ENCODE measurements at places on chromosomes 7 and 10.

GRCh38 chr10:121084016-121084674, 233.0 kb downstream of the WDR11 start:
- DNase-seq, result no peak

DNA sequence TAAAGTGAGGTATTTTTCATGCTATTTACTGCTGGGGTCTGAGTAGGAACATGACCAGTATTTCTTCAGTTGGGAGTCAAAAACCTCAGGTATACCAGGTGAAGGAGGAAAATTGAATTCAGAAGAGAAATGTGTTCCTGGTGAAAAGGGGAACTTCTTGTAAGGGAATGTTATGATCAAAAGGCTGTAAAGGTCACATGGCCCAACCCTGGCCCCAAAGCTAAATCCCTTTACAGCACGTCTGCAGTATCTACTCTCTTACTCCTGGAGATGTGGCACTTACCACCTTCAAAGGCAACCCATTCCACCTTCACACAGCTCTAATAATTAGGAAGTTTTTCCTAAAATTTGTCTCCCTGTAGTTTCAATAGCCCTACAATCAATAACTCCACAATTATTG, 15.2 kb downstream of the PIK3AP1 start:
- DNase-seq, result no peak

GRCh38 chr10:71512312-71512711, 115.6 kb downstream of the CDH23 start:
- DNase-seq, result no peak

GRCh38 chr10:118729641-118730258, 25.0 kb downstream of the CACUL1 start:
- DNase-seq, result no peak

DNA sequence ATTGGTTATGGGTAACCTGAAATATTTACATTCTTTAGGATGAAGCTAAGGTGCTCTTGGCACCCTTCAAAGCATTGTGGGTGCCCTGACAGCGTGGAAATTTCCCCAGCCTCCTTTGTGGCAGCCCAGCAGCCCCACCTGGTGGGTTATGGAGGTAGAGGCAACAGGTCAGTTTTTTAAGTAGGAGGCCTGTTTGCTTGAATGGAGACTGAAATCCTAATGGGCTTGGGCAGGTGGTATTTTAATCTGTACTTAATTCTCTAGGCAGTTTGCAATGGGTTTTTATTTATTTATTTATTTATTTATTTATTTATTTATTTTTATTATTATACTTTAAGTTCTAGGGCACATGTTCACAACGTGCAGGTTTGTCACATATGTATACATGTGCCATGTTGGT, 139.4 kb downstream of the EPC1 start:
- DNase-seq, result no peak

- DNase-seq, result no peak
Measured at GRCh38 chr7:141704741-141705140, 2.8 kb upstream of the DENND11 start.

GRCh38 chr10:33461295-33461640, 126.8 kb upstream of the NRP1 start:
- DNase-seq, result no peak

- no peak for DNase-seq
Measured at GRCh38 chr7:98659756-98660155, 42.7 kb downstream of the NPTX2 start.

DNA sequence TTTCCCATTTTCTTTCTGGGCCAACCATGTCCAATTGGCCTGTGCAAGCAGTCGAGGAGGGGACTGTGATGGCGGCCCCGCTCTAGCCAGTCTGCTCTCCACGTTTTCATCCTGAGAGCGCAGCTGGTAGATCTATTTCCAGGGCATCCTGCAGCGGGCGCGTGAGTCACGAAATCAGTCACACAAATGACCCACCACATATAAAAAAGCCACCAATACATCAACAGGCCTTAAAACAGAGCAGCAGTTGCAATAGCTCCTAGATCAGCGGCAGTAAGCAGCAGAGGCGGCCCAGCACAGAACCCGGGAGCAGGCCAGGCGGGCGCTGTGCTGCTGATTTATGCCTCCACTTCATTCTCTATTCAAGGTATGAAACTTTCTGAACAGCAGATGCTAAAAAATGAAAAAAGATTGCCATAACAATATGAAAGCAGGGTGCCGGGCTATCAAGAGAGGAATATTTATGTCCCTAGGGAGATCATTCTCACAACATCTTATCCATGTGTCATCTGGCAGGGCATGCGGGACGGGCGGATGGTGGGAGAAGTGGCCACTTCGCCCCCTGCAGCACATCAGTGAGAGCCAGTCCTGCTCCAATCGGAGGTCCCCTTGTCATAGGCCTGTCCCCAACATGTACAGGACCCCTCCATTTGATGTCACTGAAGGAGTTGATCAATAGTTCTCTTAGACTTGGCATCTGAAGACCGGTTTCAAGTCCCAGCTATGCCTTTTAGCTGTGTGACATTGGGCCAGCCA, 98.0 kb upstream of the GPR26 start:
- peak; percentile 43 for DNase-seq
